ENCODE measurements at places on chromosomes 5 and 9.

GRCh38 chr9:13053504-13053903 lies 226.0 kb downstream of the MPDZ start:
- DNase-seq: no peak

DNA sequence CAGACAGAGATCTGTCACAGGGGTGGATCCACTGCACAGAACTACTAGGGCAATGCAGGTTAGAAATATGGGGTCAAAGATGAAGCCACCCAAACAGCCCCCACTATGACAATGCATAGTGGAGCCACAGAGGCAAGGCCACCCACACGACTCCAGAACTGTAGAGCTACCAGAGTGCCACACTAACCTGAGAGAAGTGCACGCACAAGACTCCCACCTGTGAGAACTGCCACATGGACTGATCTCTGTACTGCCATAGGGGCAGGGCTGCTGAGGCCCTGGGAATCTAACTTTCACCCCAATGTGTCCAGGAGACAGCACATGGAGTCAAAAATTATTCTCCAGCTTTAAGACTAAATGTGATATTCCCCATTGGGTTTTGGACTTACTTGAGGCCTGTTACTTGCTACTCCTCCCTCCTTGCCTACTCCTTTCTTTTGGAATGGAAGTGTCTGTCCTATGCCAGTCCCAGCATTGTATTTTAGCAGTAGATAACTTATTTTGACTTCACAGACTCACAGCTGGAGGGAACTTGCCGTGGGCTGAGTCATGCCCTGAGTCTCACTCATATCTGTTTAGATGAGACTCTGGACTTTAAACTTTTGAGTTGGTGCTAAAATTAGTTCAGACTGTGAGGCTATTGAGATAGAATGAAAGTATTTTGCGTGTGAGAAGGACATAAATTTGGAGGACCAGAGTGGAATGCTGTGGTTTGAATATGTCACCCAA lies 853.3 kb downstream of the MAT2B start:
- no peak for DNase-seq

DNA sequence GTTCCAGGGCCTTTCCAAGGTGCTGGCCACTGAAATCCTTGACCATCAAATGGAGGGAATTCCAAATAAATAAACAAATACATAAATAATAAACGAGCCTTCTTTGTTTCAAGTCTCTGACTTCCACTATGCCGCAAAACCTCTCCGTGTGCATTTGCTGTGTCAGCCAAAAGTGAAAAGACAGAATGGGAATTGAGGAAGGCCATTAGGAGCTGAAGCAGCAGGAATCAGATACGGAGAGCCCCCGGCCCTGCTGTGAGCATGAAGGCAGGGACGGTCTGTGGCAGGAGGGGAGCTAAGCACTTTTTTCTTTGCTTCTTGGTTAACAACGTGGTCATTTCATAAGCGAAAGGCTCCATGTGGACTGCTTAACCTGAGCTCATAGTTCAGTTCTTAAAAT lies 26.1 kb downstream of the PLPPR1 start:
- no peak for DNase-seq

DNA sequence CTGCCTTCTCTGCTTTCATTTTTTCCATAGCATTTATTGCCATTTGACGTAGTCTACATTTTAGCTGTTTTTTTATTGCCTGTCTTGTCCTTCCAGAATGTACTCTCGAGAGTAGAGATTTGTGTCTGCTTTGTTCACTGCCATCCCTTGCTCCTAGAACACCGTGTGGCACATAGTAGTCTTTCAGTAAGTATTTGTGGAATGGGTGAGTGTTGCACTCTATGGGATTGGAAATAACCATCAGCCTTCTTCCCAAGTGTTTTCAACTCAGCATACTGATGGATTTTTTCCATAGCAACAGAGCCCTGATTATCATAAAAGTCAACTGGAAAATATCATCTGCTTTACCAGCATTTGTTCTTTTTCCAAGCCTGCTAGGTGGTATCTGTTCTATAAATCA lies 462.6 kb downstream of the ENC1 start:
- no peak for DNase-seq

DNA sequence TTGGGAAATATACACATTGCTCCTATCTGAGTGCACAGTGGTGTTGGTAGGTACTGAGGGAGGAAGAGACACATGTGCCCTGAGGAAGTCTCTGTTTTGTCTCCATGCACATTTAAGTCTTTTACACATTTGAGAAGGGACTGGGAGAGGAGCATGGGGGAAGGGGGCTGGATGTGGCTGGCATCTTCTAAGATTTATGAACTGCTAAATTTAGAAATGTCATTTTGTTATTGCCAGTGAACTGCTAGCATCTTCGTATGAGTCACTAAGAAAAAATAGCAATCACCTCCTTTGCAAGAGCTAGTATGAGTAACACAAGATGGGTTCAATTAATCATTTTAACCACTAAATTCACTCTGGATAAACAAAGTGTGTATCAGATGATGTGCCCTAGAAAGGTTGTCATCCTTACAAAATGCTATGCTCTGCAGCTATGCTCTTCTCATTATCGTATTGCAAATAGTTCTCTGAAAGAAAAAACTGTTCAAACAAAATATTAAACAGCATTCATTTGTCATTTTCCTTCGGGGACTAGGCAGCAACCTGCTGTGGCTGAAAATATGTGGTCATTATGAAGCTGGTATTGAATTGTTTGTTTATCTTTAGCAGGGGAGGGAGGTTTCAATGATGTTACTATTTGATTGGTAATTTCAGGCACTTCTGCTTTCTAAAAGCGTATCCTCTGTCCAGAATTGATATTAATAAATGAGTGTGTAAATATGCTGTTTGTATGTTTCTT lies 236.5 kb downstream of the DMRTA1 start:
- peak; percentile 34 for DNase-seq

DNA sequence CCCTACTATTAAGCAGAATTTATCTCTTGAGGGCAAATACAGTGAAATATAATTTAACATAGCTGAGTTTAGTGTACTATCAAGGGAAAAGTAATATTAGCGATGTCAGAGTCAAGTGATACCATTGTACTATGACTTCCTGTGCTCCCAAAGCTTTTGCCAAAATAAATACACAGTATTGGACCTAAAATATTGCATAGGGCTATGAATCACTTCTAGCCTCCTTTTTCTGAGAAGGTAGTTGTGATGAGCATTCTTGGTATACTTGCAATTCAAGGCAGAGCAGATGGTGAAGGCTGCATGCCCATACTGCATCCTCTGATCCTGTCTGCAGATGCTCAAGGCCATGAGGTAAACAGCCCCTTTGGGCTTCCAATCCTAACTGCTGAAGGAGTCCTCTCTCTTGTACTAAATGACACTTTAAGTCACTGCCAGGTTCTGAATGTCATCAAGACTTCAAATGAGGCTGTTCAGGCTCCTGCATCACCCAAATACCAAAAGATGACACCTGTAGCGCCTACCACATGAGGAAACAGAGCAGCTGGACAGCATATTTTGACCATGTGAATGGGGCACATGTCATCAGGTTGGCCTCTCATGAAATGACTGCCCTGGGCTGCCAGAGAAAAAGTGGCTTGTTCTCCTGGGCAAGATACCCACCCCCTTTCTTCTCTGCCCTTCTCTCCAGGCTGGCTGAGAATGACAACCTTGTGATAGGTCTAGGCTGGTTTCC lies 29.7 kb upstream of the PPP2CA start:
- DNase-seq: no peak

DNA sequence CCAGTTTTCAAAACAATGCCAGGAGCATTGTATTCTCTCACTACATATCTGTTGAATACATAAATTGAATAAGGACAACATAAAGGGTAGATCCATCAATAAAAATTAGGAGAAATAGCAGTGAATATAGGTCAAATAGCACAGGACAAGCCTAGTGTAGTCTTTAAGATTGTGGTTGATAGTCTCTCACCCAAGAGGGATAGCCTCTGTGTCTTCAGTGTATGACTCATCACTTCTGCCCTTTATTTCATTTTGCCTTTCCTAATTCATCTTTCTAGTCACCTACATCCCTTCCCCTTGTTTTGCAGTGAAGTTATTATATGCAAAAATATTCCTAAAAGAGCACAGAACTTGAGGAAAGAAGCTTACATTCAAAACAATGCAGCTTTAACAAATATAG lies 335.0 kb upstream of the TUSC1 start:
- no peak for DNase-seq

GRCh38 chr9:5004481-5004880 lies 19.4 kb downstream of the JAK2 start:
- DNase-seq: no peak

DNA sequence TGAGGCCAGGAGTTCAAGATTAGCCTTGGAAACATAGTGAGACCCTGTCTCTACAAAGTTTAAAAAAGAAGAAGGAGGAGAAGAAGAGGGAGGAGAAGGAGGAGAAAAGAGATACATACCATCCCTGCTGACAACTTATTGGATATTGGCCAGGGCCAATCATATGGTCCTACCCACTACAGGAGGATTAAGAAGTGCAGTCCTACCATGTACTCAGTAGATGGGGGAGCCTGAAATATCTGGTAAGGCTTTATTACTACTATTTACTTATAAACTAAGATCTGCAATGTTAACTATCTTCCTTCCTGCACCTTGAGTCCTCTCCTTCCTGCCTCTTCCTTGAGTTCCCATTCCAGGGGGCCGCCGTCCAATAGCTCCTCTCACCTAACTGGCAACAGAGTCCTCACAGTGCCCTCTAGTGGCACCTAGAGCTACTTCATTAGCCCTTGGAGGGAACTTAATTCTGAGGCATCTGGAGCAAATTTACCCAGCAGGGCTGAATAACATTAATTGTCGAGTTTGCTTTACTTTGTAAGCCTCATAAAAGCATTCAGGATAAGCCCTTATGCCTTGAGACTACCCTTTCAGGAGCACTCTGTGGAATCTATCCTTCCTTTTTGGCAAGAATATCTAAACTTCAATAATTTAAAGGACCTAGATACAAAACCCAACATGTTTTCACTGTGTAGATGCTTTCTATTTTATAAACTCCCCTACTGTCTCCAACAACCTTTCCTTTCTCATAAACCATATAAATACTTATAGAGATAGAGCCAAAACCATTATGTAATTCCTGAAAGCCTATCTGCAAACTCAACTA lies 39.1 kb upstream of the RANBP6 start:
- DNase-seq: peak; percentile 71

DNA sequence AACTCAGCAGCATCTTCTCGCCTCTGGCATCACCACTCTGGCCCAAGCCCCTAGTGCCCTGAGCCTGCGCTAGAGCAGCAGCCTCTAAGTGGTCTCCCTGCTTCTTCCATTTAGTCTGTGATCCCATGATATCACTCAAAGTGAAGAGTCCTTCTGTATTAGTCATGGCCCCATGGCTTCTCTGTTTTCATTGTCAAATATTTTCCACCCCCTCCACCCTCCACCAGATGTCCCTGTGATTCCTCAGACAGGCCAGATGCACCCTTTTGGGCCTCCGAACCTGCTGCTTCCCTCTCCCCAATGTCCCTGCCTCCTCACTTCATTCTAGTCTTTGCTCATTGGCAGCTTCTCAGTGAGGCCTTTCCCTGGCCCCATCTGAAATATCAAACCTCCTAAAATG lies 299.2 kb downstream of the SPOCK1 start:
- DNase-seq: no peak

DNA sequence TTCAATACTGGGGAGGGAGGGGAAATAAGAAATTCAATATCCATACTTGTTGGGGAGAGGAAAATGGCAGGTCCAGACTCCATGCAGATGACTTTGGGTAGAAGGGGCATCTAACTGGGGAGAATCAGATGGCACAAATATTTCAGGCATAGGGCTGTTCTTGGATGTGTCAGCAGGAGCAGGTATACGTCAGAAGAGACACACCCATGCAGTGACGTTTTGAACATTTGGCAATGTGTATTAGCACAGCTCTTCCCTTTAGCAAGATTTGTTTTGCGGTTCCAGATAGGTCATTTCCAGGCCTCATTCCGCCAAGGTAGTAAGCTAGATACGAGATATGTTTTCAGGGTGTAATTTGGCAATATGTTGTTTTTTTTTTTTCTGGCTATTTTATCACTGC lies 187.2 kb upstream of the CDH10 start:
- no peak for DNase-seq

Data from activated CD4-positive, alpha-beta T cell treated with anti-CD3 and anti-CD28 coated beads, Interleukin-2, amount 50 U/mL, for 16 hours (primary cell).